ENCODE measurements at places on chromosomes 5 and 9. TPM values are rescaled to one million over a fixed set of nuclear protein-coding genes. Genes with fewer than 3 reads are reported as not detected.

PCDHB7 gene
- total RNA-seq: 1.0 TPM

DNA sequence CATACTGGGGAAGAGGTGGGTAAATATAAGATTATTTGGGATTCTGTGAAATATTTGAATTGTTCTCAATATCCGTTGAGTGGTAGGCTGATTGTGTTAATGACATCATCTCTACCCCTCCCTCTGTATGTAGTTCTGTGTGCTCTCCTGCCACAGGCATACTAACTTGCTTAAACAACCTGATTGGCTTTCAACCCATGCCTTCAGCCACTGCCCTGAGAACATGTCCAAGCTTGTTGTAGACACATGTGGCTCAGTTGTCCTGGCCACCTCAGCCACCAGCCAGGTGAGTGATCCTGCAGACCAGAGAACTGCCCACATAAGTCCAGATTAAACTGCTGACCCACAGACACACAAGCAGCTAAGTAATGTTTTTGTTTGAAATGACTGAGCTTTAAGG, 31.1 kb downstream of the ANKS6 start:
- no peak for DNase-seq

GRCh38 chr5:37869216-37869615, 29.4 kb upstream of the GDNF start:
- DNase-seq: no peak

DNA sequence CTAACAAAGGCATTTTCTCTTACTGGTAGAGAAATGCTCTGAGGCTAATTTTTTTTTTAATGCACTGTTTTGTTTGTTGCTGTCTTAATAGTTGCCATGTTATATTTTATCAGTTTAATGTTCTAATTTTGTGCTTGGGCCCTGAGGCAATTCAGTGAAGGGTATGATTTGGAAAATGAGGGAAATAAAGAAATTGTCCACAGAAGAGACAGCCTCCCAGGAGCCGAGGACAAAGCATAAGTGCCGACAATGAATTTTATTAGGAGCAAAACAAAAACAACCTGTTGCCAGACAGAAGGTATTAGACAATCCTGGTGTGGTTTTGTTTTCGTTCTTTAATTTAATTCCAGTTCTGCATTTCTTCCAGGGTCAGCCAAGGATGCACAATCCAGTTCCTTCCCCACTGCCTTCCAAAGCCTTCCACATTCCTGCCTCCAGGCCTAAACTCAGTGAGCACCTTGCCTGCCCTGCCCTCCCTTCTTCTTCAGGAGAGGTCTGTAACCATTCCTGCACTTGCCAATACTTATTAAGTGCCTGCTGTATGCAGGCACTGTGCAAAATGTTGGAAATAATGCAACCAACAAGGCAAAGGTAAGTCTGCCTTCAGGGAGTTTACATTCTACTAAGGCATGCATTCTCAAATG, 4.3 kb upstream of the TCOF1 start:
- DNase-seq: no peak
